GDM1 (cell line): ENCODE measurements at places on chromosomes 5 and 9.

- no peak for DNase-seq
These were observed 105.0 kb downstream of the GAPVD1 start for GRCh38 chr9:125366676-125367075.

DNA sequence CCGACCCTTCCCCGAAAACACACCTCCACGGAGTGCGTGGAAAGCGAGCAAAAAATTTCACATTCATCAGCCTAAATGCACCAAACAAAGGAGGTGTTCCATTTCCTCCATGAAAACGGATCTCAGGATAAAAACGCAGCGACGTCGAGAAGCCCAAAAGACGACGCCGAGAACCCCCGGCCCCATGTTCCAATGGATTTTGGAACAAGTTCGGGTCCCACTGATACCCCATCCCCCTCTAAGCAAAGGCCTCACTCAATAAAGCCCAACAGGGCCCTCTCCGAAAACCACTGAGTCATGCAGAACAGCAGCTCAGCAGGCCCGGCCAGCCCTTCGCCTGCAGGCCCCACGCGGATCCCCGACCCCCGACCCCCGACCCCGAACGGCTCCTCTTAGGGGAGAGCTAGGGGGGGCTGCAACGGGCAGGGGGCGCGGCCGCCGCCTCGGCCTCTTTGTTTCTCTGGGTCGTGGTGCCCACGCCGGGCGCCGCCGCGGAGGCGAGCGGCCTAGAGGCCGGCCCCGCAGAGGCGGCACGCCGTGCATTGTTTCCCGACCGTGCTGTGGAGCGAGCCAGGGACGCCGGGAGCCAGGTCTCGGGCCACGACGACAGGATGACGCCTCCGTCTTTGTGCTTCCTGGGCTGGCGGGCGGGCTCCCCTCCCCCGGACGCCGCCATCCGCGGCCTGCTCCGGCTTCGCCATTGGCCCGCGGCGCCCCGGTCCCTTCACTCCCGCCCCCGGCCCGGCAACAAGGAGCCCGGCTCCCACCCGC is 915 bp downstream of the ZFAND5 start:
- DNase-seq, result peak; percentile 58

DNA sequence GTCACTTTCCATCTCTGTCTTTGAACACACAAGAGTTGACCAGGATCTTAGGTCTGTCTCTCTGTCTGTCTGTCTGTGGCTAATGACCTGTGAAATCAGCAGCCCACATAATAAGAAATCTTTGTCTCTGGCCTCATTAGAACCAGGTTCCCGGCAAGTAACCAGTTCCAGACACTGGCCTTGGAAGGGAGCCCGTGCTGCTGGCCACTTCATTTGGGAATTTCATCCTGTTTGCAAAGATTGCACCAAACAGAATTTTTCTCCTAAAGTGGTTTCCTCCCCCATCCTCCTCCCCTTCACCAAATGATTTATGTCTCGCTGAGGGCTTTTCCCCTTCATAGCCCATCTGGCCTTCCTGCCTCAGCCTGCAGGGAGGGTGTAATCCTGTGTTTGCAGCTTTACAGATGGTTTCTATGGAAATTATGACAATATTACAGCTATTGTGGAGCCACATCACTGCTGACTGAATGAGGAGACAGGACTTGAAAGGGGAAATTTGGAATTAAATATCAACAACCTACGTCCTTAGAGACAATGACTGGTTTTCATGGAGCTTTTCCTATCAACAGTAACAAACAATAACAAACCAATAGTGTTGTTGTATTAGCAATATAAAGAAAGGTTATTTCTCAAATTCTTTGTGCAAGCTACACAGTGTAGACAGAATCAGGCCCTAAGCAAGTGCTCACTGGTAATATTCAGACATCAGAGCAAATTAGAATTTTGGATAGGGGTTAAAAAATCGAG is 25.7 kb downstream of the DPYSL3 start:
- DNase-seq, result no peak

- DNase-seq, result no peak
These were observed 346.4 kb upstream of the RIOK2 start for GRCh38 chr5:97529354-97529985.

- DNase-seq, result no peak
These were observed 40.2 kb downstream of the STK10 start for GRCh38 chr5:172147857-172148256.

- no peak for DNase-seq
These were observed 47.9 kb upstream of the NCS1 start for GRCh38 chr9:130124085-130124860.
